Effector CD8-positive, alpha-beta T cell (primary cell): ENCODE measurements at places on chromosomes 6 and 20.

- DNase-seq: peak; percentile 82
Measured at GRCh38 chr20:50930976-50931305, 296 bp downstream of the ADNP start.

DNA sequence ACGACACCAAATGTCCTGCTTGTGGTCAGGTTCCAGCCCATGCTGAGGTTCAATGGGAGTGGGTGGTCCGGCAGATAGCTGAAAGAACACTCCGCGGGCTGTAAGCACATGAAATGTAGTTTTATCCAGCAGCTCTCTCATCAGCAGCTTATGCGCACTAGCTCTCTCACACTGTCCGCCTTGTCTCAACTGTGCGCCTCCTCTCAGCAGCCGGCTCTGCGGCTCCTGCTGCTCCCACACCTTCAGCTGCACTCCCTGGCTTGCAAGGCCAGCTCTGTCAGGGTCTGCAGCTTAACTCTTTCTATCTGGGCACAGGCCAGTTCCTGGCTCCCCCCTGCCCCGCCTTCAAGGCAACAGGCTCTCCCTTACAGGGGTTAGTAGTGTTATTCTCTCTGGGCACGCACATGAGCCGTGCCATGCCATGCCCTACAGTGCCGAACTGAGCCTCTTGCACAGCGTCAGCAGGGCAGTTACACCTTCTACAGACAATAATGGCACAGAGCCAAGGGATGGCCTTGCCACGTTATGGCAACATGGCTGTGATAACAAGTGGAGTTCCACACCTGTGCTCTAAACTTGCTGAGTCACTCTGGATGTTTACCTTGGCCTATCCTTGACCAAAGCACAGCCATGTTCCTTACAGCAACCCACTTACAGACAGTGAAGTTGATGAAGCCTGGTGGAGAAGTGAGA lies 84.0 kb upstream of the LRFN2 start:
- no peak for DNase-seq

DNA sequence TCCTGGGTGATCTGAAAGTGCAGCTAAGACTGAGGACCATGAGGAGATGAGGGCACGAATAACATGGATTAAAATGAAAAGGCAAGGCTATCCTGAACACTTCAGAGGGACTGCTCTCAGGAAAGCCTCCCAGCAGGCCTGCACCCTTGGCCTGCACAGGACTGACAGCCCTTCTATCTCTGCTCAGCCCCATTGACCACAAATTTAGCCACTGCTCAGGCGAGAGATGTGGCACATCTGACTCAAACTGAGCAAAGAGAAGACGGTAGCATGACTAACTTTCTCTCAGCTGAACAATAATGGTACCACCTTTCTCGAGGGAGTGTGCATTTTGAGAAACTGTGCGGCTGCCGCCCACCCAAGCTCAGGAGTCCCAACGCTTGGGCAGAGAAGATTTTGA lies 257.5 kb downstream of the ADGB start:
- no peak for DNase-seq

DNA sequence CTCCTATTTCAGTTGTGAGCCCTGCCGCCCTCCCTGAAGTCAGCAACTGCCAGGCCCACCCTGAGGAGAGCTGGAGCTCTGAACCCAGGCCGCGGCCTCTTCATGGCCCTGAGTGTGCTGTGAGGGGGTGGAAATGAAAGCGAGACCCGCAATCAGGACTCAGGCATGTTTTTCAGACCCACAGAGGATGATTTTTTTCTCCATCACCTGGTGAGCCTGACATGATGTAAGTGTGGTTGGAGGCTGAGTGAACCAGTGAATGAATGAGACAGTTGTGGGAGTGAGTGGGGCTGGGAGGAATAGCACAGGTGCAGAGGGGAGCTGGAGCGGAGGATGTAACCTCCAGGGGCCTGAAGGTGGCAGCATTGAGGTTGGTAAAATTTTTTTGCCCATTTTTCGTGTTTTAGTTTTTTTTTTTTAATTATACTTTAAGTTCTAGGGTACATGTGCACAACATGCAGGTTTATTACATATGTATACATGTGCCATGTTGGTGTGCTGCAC lies 18.3 kb downstream of the RAET1L start:
- no peak for DNase-seq

DNA sequence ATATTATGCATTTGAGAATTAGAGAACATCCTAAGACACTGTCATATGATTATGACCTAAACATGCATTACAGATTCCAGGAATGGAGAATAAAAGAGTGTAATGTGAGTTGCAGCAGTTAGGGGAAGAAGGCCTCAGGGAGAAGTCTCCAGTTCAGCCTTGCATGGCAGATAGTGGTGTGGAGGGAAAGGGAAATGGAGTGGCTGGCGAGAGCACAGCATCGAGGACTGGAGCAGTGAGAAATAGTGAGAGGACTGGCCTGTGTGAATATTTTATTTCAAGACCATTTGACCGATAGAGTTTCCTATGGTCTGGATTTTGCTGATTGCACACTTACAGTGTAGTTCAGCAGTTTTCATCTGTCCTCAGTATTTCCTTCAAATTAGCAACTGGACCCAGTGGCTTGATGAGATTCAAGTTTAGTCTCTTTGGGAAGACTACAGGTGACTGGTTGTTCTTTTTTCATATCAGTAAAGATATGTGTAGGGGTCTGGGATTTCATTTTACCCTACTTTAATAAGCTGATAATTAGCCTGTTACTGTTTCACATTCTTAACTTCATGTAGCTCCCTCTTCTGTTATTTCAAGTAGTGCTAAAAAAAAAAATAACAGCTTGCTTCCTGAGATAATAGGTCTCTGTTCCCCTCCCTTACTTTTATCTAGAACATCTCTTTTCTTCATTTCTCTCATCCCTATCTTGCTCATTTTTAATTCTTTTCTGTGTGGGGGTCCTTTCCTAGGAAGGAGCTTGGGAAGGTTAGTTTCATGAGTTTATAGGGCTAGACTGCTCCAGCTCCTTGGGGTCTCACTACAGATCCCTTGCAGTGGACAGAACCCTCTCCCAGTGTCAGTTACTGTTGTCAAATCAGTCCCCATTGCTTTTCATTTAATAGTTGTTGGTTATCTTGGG lies 27.9 kb downstream of the BLTP3A start:
- DNase-seq: no peak

- DNase-seq: no peak
Measured at GRCh38 chr20:45087097-45087790, 13.7 kb downstream of the KCNS1 start.

GRCh38 chr6:3357678-3358077 lies 98.9 kb downstream of the PSMG4 start:
- DNase-seq: no peak

DNA sequence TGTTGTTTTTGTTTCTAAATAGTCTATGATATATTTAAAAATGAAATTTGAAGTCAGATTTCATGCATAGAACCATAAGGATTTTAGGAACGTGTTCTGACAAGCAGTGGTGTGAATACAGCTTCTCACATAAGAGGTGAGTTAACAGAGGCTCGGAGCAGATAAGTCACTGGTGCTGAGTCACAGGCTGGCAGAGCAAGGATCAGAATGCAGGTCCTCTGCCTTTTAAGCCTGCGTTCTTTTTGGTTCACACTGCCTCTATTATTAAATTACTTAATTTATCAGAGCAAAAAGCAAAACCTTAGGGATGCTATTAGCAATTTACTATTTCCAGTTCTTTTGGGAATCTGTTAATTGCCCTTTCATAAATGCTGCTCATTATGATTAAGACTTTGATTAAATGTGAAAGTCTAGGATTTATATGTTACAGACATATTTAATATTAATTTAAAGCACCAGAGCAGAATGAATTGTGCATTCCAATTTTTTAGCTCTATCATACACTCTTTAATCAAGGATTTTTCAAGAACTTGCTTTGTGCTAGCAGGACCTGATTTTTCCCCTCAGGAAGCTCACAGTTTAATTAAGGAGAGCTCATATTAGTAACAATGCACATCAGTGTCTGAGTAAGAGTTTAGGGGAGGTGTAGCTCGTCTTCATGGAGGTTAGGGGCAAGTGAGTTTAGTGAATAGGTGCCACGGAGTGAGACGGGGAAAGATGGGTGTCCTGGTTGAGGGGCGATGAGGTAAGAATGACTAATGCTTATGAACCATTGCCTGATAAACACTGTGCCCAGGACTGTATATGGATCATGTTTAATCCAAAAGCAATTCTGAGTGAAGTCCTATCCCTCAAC lies 212.7 kb upstream of the AGPAT4 start:
- no peak for DNase-seq

DNA sequence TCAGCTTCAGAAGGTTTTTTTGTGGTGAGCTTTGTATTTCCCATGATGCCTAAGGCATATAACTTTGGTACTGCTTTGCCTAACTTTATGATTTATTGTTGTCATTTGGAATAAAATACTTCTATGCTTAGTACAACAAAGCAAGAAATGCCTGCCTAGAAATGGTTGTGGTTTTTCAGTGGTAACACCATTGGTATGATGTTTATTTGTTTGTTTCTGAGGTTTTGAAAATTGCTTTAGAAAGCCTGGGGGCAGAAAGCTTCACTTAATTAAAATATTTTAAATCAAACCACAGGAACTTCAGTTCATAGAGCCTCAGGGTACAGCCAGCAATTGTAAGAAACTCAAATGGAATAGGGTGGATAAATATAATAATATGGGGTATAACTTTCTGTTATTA lies 351.2 kb upstream of the MAP3K7 start:
- no peak for DNase-seq

DNA sequence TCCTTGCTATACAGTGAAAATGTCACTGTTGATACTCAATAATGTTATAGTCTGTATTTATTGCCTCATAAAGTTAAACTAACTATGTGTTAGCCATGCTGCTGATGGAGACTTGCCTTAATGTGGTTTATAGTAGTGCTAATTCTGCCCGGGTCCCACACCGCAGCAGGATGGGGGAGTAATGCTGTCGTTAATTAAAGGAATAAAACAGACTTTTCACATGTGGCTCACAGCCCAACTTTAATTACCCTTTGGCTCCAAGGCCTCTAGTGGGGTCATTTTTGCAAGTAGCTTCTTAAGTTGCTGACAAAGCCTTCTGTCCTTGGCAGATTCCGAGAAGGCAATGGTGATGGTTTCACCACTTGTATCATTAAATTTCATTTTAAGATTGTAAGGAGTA lies 634.3 kb downstream of the TBC1D32 start:
- DNase-seq: no peak

- no peak for DNase-seq
Measured at GRCh38 chr6:73713426-73714147, 17.6 kb downstream of the CD109 start.

DNA sequence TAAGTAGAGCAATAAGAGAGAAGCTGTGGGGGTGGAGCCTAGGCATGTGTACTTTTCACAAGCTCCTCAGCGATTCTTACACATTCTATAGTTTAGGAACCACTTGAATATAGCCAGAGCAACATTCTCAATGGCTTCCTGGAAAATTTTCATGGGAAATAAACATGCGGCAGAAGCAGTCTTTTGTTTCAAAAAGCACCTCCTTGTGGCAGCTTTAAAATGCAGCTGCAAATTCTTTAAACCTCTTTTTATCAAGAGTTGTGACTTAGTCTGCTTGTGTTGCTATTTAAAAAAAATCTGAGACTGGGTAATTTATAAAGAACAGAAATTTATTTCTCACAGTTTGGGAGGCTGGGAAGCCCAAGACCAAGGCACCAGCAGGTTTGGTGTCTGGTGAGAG lies 23.8 kb downstream of the NKX2-2 start:
- DNase-seq: no peak

DNA sequence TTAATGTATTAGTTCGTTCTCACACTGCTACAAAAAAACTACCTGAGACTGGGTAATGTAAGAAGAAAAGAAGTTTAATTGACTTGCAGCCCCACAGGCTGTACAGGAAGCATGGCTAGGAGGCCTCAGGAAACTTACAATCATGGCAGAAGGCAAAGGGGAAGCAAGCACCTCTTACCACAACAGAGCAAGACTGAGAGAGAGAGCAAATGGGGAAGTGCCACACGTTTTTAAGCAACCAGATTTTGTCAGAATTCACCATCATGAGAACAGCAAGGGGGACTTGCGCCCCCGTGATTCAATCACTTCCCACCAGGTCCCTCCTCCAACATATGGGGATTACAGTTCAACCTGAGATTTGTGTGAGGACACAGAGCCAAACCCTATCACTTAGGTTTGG lies 70.8 kb upstream of the SRSF6 start:
- DNase-seq: no peak

DNA sequence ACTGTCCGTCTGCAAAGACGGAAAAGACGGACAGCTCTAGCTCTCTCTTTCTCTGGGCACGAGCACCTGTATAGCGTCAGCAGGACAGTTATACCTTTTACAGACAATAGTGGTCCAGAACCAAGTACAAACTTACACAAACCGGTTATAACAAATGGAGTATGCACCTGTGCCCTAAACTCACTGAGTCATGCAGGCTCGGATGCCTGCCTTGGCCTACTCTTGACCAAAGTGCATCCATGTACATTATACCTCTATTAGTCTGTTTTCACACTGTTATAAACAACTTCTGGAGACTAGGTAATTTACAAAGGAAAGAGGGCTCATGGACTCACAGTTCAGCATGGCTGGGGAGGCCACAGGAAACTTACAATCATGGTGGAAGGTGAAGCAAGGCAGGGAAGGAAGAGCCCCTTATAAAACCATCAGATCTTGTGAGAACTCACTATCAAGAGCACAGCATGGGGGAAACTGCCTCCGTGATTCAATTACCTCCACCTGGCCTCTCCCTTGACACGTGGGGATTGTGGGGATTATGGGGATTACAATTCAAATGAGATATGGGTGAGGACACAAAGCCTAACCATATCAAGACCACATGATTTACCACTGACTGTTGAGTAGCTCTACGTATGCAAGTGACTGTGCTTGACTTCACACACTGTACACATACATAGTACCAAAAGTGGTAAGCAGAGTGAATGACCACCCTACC lies 23.1 kb downstream of the MAN1A1 start:
- no peak for DNase-seq

DNA sequence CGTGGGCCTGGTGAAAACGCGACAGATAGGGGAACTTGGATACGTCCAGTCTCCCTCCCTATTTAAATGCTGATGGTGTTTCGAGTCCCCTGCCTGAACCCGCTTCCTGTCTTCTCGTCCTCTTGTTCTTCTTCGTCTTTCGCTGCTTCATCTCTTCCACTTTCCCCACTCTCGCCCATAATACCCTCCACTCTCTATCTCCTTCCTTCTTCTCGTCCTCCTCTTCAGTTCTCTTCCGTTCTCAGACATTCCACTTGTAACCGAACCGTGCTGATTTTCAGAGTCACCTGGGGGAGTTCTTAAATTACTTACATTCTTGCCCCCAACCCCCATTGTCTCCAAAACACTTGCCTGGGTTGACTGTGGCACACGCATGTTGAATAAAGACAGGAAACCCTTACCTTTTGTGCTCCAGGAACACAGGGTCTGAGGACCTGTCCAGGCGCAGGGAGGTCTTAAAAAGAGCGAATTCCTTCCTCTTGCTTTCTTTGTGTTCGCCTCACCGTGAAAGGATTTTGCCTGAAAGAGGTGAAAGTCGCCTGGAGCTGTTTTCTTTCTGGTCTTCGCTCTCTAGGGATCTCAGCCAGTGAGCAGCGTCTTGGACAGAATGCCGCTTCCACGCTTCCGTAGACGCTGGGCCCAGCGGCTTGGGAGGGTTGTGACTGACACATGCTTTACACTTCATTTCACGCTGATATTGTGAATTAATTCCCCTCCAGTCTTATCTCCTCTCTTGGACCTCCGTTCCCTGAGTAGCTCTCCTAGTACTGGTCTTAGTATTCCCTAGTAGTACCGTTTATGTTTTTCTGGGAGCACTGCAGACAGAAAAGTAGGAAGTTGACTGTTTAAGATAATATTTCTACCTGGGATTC lies 184.0 kb downstream of the GPX5 start:
- no peak for DNase-seq
